Fibroblast of upper back skin (primary cell): ENCODE measurements at places on chromosomes 1 and 21.

DNA sequence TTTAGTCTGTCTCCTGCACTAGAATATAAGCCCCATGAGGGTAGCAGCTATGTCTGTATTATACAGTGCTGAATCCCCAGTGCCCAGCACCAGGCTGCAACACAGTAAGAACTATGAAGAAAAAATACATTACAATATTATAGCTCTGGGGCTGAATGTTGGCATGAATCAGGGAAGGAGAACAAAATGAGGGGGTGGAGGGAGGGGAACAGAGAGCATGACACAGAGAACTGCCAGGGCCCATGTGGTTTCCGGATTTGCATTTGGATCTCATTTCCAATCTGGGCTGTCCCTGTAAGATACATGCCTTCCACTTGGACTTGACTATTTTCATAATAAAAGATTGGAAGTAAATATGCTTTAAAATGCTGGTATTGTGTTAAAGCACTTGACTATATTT lies 35.8 kb downstream of the C1orf198 start:
- DNase-seq = no peak

GRCh38 chr1:241607497-241607896 lies 32.7 kb downstream of the CHML start:
- no peak for DNase-seq

GRCh38 chr1:156845055-156845952 lies 13.6 kb downstream of the INSRR start:
- DNase-seq = no peak

- DNase-seq = no peak
Observed at GRCh38 chr1:68585351-68585750, 88.5 kb upstream of the DEPDC1 start.

- peak; percentile 83 for DNase-seq
Observed at GRCh38 chr21:28337315-28337714, 655.4 kb downstream of the LTN1 start.

DNA sequence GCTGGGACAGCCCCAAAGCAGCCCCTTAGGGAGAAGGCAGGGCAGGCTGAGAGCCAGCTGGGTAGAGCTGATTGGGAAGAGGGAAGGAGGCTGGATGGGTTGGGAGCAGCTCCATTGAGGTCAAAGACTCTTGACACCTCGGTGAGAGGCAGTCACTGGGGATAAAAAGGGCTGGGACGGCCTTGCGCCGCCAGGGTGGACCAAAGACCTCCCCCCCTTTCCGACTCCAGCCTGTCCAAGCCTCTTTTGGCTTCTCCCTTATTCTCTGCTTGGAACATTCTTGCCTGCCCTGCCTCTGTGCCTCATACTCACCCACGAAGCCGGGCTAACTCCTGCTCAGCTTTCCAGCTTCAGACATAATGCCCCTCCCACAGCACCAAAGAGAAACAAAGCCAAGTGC lies 51.1 kb downstream of the LRRC38 start:
- no peak for DNase-seq

DNA sequence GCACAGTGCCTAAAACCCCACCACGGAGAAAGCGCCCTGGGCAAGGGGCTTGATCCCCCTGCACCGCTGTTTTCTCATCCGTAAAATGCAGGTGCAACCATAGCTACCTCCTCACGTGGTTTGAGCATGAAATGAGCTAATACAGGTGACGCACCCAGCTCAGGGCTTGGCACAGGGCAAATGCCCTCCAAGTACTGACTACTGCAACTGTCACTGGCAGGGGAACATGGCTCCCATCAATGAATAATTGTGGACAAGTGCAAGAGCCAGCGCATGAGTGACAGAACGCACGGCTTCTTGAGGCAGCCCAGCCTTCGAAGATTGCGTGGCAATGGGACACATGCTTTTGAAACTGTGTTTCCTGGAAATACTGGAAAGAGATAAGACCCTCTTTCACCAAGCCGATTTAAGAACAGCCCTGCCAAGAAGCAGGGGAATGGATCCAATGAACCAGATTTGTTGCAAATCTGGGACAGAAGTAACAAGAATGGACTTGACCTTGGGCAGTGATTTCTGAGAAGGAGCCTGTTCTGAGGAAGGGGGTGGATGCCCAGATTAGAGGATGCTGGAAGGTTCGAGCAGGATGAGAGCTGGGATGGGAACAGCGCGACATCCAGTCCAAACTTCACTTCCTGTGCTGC lies 92.8 kb upstream of the IFFO2 start:
- DNase-seq = no peak
